OCI-LY7 (cell line): ENCODE measurements at places on chromosomes 4 and X.

DNA sequence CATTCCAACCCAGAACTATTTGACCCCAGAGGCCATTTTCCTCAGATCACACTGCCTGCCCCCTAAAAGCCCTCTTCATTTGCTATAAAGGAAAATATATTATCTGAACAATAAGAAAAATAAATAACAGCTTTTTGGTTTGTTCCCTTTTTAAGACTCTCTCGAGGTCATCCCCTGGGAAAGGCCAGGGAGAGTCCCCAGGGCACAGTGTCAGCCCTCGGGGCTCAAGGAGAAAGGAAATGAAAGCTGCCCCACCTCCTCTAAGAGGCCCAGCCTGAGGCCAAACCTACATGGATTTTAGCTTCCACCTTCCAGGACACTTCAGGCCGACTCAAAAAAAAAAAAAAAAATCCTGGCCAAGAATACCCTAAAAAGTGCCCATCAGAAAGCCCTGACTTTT, 97.6 kb downstream of the SH3KBP1 start:
- DNase-seq, result no peak

- peak; percentile 14 for DNase-seq
Observed at GRCh38 chrX:129984111-129984958, 1.9 kb downstream of the BCORL1 start.

- DNase-seq, result no peak
Observed at GRCh38 chrX:9278475-9279233, 186.2 kb upstream of the TBL1X start.

GRCh38 chr4:73086095-73086868, 16.8 kb upstream of the COX18 start:
- peak; percentile 10 for DNase-seq

DNA sequence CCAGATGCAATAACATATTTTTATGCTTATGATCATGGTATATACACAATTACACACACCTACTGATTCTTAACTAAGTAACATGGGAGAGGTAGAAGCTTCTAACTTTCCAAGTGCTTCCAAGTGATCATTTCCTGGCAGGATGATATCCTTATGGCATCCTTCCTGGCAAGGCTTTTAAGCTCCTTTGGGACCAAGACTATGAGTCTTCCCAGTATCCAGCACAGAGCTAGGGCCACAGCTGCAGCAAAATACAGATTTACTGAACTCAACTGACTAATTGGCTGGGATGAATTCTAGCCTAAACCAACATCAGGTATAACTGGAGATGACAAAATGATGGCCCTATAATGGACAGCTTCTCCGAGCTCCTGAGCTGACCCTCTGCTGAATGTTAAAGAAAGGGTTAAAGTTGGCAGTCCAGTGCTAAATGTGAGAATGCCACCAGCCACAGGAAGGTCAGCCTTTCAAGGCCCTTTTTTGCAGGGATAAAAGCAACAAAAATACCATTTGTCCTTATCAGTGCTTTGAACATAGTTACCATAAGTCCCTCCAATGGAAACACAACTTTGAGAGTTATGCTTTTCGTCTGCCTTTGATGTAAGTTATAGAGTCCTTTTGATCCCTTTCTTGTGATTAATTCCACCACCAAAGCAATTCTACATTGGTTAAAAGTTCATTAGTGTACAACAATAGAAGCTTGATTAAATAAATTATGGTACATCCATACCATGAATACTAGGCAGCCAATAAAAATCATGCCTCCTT, 73.4 kb downstream of the MGST2 start:
- no peak for DNase-seq

GRCh38 chr4:157052429-157053040, 23.4 kb upstream of the GLRB start:
- DNase-seq, result no peak

DNA sequence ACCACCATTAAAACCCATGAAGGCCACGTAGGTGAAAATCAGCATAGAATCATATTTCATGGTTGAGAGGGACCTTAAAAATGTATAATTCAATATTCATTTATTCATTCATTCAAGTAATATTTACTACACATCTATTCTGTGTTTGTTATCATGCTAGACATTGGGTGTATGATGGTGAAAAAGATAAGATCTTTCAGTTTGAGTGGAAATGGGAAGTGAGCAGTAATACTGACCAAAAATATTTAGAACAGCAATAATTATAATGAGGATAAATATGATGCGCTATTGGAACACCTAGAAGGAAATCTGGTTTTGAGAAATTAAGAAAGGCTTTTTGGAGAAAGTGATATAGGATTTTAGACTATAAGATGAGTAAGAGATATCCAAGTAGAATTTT, 28.0 kb downstream of the DKK2 start:
- DNase-seq, result no peak

DNA sequence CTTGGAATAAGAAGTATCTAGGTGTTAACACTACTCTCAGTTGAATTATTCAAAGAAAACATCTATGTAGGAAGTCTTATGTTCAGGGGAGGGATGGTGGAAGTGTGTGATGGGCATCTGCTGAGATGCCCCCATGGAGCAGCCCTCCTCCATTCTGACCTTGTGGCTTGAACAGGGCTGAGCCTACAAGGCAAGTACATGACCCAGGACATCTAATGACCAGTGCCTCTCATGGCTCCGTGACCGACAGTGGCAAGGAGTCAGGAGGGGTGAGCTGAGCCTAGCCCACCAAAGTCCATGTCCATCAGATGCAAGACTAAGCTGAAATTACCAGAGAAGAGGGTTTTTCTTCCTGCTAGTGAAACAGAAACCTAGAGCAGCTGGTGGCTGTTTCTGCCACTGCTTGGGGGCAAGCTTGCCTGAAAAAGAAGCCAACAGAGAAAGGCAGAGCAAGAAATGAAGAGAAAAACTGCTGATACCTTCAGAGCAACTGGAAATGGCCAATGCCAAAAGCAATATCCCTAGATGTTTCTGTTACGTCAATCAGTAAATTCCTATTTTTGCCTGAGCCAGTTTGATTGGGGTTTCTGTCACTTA, 113.5 kb downstream of the TSPAN5 start:
- no peak for DNase-seq

- DNase-seq, result peak; percentile 60
Observed at GRCh38 chr4:25884031-25884782, 21.4 kb upstream of the SEL1L3 start.

DNA sequence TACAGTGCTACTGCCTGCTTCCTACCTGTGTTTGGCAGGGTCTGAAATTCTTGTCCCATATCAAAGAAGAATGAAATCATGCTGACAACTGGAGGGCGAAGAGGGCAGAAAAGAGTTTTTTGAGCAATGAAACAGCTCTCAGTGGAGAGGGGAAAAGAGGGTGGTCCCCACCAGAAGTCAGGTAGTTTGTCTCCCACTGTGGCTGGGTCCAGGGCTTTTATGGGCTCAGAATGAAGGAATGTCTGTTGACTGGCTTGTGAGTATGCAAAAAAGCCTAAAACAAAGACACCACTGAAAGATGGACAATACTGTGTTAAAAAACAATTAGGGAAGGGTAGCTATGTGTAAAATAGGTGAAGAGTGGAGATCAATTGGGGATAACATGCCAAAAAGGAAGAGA, 115.0 kb downstream of the ADAM29 start:
- DNase-seq, result no peak

DNA sequence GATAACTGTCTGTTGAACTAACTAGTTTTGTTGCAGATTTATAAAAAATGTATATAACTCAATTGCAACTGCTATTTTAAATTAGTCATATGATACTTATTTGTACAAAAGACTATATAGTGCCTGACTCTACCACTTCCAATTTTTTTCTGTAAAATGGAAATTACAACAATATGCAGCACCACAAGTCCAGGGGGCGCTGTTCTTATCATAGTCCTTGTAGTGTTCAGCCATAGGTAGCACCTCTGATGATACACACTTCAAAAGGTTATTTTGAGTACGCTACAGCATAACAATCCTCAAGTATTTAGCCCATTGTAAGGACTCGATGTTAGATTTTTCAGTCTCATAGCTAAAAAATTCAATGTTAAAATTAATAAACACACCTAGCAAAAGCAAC, 174.9 kb downstream of the CORIN start:
- DNase-seq, result peak; percentile 43

DNA sequence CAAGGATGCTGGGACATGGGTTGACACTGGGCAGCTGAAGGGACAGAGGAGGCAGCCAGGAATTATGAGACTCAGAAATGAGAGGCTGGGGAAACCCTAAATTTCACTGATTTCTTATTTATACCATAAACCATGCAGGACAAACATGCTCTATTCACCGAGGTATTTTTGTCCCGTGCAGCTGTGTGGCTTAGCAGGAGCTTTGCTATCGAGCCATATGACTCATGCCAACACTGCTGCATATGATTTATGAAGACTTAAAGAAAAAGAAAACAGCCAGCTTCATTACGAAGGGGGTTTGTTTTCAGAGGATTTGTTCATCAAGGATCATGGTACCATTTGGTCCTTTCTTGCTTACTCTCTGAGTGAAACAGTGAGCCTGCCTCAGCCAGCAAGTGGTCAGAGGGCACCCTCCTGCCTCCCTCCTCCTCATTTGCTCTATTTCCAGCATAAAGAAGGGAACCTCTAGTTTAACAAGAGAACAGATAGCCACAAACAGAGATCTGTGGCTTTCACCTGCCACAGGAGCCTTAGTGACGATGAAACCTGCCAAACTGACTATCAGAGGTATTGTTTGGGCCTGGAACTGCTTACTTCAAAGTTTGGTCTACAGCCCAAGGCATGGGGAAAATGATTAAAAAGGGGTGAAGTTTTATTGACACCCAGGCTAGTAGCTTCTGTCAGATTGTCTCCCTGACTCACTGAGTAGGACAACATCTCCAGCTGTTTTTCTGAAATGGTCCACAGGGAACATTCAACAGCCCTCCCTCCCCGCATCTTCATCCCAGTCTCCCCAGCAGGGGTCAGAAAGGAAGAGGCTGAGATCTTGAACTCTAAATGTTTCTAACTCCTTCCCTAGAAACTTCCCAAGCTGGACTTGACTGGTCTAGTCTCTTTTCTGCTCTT, 80.1 kb upstream of the MAML3 start:
- DNase-seq, result no peak

- DNase-seq, result peak; percentile 89
Observed at GRCh38 chrX:13087322-13088155, 43.1 kb upstream of the FAM9C start.

DNA sequence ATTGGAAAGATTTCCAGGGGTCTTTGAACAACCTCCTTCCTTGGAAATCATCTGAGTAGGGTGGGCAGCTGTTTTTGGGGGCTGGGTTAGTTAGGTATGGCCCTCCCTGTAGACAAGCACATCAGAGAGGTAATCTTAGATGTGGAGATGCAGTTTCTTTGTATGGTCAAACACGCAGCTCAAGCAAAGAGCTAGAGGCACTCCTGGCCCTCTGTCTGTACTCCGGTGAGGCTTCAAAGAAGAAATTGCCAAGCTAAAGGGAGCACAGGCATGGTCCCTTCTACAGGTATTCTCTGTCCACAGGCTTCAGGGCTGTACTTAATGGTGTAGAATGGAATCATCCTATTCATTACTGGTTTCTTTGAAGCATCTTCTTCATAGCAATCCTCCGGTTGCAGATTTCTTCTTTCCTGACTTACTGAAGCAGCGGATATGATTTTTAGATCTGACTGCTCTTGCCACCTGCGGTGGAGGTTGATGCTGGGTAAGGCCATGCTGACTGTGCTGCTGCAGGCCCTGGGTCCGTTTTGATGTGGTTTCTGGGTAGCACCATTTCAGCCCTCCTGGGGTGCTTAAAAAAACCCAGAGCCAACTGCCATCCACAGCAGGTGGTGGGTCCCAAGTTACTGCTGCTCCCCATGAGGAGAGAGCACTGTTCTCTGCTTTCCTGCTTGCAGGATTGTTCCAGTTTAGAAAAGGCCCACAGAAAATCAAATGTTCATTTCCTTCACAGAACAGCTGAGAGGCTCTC, 318.9 kb upstream of the GATB start:
- peak; percentile 17 for DNase-seq

- no peak for DNase-seq
Observed at GRCh38 chrX:15906041-15906943, 51.7 kb upstream of the AP1S2 start.

- no peak for DNase-seq
Observed at GRCh38 chr4:52012651-52013050, 7.5 kb downstream of the LRRC66 start.
